ENCODE measurements at places on chromosomes 2 and 18.

DNA sequence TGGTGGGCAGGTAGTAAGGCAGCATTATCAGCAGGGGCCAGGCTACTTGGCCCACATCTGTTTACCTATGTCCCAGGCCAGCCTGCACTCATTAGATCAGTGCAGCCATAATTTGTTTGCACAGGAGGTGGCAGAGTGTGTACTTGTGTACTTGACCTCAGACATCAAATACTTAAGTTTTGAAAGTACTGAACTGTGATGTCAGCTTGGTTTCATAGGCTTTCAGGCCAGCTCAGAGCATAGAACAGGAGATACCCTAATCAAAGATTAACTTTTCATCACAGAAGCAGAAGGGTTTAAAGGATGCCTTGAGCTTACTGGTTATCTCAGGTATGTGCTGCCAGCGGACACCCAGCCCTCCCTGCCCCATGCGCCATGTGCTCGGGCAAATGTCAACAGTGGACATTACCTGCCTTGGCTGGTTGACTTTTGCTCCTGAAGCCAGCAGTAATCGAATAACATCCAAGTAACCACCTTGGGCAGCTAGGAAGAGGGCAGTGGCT lies 33.2 kb downstream of the ANKRD29 start:
- no peak for DNase-seq

DNA sequence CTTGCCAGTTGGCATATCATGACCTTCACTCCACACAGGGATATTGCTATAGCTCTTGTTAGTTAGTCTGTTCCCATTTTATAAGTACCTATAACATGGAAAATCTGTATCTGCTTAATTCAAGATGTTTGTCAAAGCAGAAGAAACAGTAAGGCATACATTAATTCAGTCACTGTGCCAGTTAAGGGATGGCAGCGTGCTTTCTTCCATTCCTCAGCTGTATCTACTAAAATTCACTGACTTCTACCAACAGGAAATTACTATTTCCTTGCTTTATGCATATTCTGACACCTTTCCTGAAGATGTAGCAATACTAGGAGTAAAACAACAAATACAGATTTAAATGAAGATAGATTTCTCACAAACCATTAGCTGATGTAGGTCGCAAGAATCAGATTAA lies 59.9 kb downstream of the RNF152 start:
- DNase-seq = no peak

GRCh38 chr2:236916651-236917050 lies 169.0 kb upstream of the COPS8 start:
- no peak for DNase-seq

DNA sequence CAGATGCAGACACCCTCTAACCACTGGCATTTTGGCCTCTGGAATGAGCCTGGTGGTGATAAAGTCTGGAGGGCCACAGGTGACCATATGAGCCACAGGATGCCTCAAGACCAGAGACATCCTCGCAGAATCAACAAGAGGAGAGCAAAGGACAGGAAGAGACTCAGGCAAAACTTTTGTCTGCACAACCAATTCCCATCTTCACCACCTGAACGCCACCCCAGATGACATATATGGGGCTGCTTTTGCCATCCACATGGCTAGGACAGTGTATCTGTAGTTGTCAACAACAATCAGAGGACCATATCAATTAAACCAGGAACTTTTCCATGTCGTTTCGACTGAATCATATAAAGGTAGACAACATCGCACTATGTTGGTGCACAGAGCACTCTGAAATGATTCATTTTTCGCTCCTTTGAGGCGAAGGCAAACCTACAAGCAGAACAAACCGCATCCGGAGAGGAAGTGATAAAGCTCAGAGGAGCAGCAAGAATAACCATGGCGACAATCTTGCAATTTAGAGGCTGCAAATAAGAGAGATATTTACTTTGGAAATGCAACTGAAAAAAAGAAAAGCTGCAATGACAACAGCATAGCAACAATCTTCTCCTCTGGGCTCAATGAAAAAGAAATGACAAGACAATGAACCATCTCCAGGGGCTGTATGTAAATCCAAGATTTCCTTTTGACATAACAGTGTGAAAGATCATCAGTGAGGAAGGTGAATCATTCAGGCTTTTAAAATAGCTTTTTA lies 204.5 kb downstream of the ARL4C start:
- no peak for DNase-seq

DNA sequence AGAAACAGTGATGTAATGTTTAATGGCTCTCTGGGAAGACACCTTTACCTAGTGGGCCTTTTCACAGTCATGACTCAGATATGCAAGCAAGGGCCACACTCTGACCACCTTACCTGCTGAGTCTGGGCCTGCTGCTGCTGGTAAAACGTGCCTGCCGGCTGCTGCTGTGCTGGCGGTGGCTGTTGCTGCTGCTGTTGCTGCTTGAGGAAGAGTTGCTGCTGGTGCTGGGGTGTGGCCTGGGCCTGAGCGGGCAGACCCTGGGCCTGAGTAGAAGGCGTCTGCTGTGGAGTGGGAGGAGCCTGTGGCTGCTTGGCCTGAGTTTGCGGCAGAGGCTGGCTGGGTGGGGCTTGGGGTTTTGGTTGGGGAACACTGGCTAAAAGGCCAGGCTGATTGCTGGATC lies 81.6 kb upstream of the NFU1 start:
- no peak for DNase-seq

GRCh38 chr18:48689548-48689947 lies 150.7 kb downstream of the CTIF start:
- DNase-seq = no peak

DNA sequence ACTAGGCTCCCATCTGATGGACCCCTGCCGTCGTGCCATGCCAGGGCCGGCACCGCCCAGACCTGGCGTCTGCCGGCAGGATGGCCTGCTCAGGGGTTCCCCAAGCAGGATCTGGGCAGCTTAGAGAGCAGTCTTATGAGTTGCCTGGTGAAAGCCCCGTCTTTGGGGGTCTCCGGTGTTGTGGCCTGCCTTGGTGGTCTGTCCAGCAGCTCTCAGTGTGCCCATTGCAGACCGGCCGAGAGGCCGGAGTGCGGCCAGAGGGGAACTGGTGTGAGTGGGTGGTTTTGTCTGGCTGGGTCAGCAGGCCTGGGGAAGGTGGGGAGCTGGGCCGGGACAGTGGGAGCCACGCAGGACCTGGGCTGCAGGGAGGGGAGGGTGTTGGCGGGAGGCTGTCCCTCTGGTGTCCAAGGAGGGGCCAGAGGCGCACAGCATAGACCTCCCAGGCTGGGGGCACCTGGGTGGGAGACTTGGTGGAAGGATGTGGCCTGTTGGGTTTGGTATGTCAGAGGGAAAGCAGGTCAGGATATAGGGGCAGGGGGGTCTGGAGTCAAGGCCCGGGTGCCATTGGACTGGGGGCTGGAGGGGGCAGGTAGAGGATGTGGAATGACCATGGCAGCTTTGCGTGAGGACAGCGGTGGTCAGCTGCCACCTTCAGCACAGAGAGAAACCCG lies 16.5 kb downstream of the GPC1 start:
- no peak for DNase-seq

DNA sequence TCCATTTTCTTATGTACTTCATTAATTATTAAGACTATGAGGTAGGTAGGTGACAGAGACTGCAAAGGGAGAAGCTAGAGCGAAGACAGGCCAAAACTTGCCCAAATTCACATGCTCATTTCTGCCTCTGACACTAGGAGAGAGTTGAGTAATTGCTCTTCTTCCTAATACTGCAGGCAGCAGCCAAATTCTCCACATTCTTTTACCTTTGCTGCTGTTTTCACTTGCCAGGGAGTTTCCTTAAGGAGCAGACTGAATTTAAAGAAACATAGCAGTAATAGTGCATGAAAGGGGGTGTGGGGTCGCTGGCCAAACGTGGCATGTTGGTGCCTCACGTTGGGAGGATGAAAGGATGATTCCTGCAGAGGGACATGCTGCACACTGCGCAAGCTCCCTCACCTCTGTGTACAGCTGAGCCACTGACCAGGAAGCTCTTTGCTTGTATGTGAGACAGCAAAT lies 12.3 kb downstream of the CRIM1 start:
- no peak for DNase-seq

DNA sequence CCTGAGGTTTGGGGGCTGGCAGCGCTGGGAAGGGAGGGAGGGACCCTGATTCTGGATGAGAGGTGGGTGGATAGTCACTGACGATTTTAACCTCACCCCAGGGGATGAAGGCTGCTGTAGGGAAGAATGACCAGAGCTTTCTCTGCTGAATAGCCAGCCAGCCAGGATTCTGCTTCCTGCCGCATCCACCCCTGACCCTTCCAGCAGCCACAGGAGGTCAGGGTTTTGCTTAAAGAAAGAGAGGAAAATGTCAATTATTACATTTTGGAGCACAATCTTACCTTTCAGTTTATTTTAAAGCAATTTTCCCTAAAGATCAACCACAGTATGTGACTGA lies 217.7 kb downstream of the GBX2 start:
- DNase-seq = no peak

- DNase-seq = peak; percentile 14
Observed at GRCh38 chr18:55275039-55275901, 312.7 kb downstream of the TCF4 start.

DNA sequence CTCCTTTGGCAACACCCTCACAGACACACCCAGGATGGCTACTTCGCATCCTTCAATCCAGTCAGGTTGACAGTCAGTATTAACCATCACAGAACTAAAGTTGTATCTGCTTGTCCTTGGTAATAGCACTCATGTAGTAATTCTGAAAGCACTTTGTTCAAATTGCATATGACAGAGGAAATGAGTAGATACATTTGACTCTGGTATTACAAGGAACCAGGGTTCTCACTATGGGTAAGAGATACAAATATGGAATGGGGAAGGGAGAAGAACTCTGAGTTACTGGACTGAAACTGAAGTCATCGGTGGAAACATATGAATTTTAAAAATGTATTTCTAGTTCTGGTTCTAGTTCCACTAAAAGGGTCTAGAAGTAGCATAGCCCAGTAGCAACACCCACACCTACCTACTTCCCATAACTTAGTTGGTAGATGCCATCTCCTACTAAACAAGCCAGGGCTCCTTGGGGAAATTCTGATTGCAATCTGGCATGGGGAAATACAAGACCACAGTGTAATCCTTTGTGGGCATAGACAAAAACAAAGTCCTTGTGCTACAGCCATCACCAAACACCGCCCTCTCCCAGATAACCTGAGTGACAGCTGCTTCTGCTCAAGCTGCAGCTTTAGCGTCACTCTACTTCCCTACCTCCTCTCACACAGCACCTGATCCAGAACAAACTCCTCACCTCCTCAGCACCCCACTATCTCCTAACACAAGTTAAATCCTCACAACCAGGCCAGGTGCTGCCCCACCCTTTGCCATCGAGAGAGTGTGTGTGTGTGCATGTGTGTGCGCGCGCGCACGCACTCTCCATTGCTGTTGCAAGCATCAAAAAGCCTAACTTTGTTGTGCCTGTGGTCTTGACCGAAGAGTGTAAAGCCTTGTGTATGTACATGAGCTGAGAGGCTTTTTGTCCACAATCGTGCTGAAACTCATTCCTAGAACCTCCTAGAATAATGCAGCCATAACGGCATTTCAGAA lies 31.4 kb upstream of the CD226 start:
- no peak for DNase-seq

DNA sequence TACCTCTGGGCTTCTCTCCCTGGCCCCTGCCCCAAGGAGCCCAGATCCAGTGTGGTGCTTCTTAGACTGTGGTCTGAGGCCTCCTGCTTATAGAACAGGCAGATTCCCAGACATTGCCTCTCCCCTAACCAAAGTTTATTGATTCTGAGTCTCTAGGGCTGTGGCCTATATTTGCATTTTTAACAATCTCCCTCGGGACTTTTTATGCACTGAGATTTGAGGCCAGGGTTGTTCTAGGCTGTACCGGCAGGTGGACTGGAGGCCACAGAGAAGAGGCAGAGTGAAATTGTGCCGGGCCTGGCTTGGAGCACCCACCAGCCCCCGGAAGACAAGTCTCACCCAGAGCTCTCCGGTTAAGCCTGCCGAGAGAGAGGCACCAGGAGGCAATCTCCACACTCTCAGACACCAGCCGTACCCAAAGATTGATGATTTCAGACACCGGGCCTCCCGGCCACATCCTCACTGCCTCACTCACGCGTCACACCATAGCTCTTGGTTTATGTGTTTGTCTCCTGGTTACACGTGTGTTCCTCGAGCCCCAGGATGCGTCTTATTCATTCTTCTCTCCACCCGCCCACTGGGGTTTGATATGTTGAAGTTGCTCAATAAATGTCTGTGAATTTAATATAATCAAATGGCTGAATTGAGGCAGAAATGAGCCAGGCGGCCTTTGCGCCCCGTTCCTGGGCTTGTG lies 203.7 kb downstream of the KLHL29 start:
- no peak for DNase-seq

- DNase-seq = peak; percentile 54
Observed at GRCh38 chr2:26752656-26753055, 11.4 kb upstream of the SLC35F6 start.

- DNase-seq = peak; percentile 16
Observed at GRCh38 chr2:187091664-187092063, 242.7 kb upstream of the ZSWIM2 start.

GRCh38 chr2:189997016-189997415 lies 65.5 kb downstream of the MSTN start:
- no peak for DNase-seq

GRCh38 chr18:70428439-70428838 lies 139.6 kb downstream of the SOCS6 start:
- no peak for DNase-seq

DNA sequence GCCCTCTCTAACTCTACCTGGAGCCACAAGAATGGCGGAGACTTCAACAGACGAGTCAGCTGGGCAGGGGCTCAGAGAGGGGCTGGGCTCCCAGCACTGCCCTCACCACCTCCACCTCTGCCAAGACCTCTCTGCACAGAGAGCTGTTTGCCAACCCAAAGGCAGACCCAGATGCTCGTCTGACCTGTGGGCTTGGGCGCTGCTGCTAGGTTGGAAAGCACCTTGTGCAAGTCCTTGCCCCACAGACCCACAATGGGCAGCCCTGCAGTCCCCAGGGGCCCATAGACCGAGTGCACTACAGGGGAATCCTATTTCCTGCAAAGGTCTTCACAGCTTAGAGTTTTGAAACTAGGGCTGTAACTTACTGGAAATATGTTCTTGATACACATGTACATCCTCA lies 13.3 kb downstream of the ACKR3 start:
- DNase-seq = no peak

- no peak for DNase-seq
Observed at GRCh38 chr2:30412684-30413570, 34.1 kb upstream of the LCLAT1 start.

GRCh38 chr18:31146809-31147208 lies 15.8 kb downstream of the DSC1 start:
- DNase-seq = no peak

DNA sequence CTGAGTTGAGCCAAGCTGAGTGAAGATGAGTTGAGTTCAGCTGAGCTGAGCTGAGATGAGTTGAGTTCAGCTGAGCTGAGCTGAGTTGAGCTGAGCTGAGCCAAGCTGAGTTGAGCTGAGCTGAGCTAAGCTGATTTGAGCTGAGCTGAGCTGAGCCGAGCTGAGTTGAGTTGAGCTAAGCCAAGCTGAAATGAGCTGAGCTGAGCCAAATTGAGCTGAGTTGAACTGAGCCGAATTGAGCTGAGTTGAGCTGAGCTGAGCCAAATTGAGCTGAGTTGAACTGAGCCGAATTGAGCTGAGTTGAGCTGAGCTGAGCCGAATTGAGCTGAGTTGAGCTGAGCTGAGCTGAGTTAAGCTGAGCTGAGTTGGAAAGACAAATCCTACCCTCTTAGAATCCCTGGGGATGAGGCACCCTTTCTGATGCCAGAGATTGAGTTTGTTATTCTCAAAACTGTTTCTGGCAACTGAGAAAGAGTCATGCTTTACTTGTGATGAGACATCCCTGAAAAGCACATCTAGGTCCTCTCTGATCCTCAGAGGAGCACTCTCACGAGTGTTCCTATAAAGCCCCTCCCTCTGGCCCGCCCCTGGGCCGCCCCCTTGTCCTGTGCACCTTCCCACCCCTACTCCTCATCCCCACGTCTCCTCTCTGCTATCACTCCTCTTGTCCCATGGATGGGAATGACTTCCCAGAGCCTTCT lies 116.5 kb downstream of the MCFD2 start:
- no peak for DNase-seq
